ENCODE measurements at places on chromosomes 5 and 9. TPM values are rescaled to one million over a fixed set of nuclear protein-coding genes. Genes with fewer than 3 reads are reported as not detected.

The FAM169A gene
- total RNA-seq, result under 0.01 TPM

The MYO10 gene
- total RNA-seq, result 16.7 TPM

The HNRNPK gene
- total RNA-seq, result 205 TPM

The SH3GL2 gene
- total RNA-seq, result 2.4 TPM

The KCNV2 gene
- not detected for total RNA-seq

The PCDHGA9 gene
- 17.1 TPM for total RNA-seq

The THBS4 gene
- 5.3 TPM for total RNA-seq

Data from uterus (tissue), 4 donors.